ENCODE measurements at places on chromosomes 6 and 20.

GRCh38 chr6:56604186-56604585, 38.5 kb downstream of the DST start:
- no peak for DNase-seq

GRCh38 chr6:150684714-150685459, 85.2 kb downstream of the PLEKHG1 start:
- no peak for DNase-seq

DNA sequence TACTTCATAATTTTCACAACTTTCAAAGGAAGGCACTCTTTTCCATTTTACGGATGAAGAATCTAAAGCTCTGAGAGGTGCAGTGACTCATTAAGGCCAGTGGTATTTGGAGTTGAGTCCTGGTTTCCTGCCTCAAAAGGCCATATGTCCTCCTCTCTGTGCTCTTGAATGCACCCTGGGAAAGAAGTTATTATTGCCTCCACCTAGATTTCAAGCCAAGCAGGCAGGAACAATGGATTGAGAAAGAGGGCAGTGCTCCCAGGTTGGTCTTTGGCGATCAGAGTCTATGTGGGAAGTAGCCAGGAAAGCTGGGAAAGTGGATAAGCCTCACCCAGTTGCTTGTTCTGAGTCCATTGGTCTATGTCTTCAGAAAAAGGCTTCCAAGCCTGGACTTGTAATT, 165.0 kb downstream of the MAFB start:
- no peak for DNase-seq

DNA sequence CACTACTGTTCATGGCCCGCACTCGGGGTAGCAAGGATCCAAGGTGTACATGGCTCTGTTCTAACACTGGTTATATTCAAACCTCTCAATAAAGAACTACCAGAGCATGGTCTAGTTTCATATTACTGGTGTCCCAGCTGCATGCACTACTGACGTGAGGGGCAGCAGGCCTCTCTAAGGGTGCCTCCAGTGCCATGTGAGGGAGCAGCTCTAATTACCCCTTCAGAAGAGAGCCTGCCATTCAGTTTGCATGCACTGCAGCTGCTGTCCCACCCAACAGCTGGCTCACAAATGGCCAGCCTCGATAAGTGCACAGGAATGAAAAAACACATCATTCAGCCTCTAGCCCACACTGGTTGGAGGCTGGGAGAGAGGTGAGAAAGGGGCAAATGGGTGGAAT, 85.2 kb downstream of the SMLR1 start:
- DNase-seq = peak; percentile 39

- peak; percentile 27 for DNase-seq
These were observed 6.0 kb upstream of the ARMC12 start for GRCh38 chr6:35730745-35731413.

GRCh38 chr6:7630792-7631191, 40.8 kb downstream of the SNRNP48 start:
- no peak for DNase-seq

- peak; percentile 37 for DNase-seq
These were observed 167.9 kb upstream of the TNFAIP3 start for GRCh38 chr6:137699031-137699683.

- no peak for DNase-seq
These were observed 464.9 kb downstream of the TBC1D32 start for GRCh38 chr6:120869397-120869796.

DNA sequence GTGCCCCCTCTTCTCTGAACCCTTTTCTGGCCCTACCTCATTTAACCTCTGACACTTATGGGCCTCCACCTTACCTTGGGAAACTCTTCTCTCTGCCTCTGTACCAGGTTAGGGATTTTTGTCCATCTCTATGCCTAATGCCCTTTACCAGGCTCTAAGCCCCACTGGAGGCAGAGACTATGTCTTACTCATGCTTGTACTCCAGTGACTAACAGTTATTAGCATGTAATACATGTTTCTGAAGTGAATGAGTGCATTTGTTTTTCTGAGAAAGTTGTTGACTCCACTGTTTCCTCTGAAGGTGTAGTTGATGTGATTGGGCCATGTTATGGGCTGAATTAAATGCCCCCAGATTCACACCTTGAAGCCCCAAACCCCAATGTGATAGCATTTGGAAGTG, 234.3 kb downstream of the PACRG start:
- DNase-seq = peak; percentile 74

DNA sequence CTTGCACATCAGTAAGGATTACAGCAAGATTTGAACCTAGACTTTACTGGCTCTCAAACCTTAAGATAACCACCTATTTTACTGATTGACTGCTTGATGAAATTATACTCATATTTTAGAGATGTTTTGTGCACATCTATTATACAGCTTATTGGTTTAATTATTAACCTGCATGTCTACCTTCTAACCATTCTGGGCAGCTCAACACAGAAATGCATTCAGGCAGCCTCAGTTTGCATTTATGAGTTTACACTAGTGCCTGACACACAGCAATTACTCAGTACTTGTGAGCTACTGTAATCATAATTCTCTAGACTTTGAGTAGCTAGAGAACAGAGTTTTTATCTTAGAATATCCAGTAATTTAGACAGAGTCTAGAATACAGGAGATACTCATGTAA, 273.9 kb upstream of the THEMIS start:
- DNase-seq = no peak

DNA sequence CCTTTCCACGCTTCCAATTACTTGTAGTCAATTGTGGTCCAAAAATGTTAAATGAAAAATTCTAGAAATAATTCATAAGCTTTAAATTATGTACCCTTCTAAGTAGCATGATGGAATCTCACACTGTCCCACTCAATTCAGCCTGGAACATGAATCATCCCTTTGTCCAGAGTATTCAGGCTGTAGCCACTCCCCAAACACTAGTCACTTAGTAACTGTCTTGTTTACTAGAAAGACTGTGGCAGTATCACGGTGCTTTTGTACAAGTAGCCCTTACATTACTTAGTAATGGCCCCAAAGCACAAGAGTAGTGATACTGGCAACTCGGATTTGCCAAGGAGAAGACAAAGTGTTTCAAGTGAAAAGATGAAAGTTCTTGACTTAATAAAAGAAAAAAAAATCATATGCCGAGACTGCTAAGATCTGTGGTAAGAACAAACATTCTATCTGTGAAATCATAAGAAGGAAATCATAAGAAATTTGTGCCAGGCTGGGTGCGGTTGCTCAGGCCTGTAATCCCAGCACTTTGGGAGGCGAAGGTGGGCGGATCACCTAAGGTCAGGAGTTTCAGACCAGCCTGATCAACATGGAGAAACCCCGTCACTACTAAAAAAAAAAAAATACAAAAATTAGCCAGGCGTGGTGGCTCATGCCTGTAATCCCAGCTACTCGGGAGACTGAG, 168.5 kb upstream of the SIM1 start:
- peak; percentile 85 for DNase-seq

DNA sequence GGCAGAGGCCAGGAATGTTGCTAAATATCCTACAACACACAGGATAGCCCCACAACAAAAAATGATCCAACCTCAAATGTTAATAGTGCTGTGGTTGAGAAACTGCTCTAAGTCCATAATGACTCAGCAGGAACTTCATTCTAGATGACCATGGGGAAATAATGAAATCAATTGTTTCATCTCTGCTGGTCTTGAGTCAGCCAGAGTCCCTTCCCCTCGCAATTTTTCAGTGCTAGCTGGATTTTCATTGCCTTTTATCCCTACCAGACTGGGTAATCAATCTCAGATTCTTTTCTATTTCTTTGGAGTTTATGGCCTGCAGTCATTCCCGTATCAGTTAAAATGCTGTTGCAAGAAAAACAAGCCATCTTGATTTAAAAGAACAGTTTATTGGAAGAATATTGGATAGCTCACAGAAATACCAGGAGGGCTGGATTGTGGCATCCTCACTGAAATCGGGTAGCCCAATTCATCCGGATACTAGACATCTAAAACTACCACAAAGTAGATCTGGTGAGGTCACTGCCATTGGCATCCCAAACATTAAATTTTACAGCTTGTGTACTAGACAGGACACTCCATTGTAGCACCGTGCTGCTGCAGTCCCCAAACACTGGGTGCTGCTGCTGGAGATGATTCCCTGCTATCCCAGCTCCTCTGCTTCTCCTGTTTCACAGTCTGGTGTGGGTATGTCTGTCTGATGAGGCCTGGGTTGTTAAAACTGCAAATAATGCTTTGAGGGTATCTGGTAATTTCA, 30.3 kb upstream of the POPDC3 start:
- peak; percentile 79 for DNase-seq

DNA sequence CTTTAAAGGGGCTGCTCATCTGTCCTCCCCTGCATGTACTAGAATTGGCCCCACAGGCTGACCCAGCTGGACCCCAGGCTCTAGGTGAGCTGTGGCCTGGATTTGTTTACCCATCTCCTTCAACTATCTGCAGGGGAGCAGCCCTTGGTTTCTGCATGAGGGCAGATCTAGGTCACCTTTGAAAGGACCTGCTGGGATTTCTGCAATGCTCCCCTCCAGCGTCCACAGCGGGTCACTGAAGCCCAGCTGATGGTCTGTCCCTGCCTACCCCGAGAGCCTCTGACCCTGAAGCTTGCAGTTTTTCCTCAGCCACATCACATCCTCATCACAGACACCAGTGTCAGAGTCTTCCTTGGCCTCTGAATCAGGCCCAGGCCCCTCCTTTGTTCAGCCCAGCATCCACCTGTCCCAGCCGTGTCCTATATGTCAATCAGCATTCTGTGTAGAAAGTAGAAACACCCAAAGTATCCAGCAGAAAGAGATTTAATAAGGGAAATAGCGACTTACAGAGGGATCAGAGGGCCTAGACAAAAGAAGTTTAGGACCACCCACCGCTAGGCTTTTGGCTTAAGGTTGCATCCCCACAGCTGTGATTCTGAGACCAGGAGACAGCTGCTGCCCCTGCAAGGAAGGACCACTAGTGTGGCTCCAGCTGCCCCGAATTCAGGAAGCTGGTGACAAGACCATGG, 243.1 kb downstream of the LRFN2 start:
- DNase-seq = no peak

DNA sequence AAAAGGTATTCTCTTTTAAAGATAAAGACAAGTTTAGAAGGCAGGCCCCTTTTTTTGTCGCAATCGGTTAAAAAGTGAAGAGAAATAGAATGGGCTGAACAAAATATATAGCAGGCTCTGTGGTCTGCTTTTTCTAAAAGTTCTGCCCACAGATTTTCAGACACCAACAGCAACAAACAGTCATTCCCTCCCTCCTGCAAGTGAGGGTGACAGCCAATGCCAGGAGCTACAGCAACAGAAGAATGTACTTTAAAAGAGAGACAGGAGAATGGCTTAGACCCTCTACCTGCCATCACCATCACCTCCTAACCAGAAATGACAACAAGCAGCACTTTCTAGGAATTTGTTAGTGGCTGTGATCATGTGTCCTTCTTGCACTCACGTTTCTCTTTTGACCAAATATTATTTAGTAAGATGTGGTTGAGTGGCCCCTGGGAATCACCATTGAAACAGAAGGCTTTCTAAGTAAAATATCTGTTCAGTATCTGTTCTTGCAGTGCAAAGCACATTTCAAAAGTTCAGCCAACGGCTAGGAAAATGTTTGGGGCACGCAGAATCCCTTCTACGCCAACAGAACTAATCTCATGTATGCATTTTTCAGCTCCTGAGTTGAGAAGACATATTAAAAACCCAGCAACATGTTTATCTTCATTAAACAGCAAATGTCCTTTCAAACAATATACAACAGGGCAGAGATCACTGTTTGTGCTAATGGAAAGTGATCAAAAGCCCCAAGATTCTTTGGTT, 248.5 kb downstream of the ATXN1 start:
- DNase-seq = no peak

- DNase-seq = no peak
These were observed 48.2 kb downstream of the ARHGAP18 start for GRCh38 chr6:129661536-129662405.

- peak; percentile 92 for DNase-seq
These were observed 14.1 kb upstream of the CPNE5 start for GRCh38 chr6:36853325-36853724.

- DNase-seq = no peak
These were observed 601.7 kb upstream of the ARID1B start for GRCh38 chr6:156175433-156175832.

DNA sequence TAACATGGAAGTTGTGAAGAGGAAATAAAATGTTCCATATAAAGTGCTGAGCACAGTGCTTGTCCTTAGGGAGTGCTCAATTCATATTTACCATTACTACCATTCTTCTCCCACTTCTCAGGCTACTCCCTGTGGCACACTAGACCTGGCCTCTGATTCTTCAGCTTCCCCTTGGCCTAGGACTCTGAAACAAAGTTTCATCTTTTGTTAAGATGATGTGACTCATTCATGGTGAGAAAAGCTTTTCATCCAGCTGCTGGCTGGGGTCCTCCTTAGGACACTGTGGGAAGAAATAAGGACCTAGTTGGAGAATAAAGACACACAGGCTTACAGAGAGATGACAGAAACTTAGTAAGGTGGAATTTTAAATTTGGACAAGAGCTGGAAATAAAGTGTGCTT, 314.8 kb downstream of the CDC5L start:
- DNase-seq = no peak

DNA sequence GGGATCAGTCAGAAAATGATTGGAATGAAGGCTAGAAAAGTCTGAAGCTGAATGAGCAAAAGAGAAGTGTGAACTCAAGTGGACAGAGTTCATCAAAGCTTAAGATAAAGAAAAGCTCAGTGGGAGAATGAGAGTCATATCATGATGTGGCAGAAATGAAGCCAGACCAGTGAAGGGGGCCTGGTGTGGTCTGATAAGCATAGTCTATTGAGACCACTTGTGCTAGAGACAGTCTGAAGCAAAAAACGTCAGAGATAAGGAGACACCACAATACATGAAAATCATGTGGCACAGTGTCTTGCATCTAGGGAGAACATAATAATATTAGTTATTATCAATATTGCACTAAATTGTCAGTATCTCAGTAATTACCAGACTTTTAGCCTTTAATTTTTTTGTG, 601.5 kb downstream of the UTRN start:
- DNase-seq = no peak

GRCh38 chr20:3818155-3819151, 1.9 kb upstream of the AP5S1 start:
- DNase-seq = peak; percentile 91

DNA sequence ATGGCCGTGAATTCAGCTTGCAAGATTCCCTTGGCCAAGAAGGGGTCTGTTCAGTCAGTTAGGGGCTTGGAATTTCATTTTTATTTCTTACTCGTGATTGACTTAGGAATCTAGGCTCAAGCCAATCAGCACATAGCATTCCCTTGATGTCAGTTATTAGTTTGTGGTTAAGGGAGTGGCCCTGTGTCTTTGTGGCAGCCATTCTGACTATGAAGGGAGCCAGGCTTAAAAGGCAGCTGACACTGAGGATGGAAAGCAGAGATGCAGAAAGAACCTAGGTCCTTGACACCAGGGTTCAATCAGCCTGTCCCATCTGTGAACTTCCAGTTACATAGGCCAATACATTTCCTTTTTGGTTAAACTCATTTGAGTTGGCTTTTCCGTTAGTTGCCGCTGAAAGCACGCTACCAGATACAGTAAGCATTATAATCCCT, 48.1 kb downstream of the MCUR1 start:
- DNase-seq = peak; percentile 69

DNA sequence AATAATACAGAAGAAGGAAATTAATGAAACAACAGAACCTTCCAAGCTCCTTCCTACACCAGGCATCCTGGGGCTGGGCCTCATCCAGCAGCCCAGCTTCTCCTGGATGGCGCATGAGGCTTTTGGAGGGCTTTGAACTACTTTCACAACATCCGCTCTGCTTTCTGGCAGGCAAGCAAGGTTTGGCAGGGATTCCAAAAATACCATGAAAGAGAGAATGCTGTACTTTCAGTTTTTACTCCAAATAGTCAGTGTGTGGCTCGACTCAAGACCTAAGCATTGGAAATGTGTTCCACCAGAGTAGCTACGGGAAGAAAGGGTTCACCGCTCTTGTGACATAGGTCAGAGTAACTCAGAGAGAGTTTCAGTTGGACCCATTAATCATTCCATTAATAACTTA, 125.4 kb downstream of the OPRM1 start:
- peak; percentile 62 for DNase-seq

All from foreskin fibroblast (primary cell).